ENCODE measurements at places on chromosomes 1 and 21.

DNA sequence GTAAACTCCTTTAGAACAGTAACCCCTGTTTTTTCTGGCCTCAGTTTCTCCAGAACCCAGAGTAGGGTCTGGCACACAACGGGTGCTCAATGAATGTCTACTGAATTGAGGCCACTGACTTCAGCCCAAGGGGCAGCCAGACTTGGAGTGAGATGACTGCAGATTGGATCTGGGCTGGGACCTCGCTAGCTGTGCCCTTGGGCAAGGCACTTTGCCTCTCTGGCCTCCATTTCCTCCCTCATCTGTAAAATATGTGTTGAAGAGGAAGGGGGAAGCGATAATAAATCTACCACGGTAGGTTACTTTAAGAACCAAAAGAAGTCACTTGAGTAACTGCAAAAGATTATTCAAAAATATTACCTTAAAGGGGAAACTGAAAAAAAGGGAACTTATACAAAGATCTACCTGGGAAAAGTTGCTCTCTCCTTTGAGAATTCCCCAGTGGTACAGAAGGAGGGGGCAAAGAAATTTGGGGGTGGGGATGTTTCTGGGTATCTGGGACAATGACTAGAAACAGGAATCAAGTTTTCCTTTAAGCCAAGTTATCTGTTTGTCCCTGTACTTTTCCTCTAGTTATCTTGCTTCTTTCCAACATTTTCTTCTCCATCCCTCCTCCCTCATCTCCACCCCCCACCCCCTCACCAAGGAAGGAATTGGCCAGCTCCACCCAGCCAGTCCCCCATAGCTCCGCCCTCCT, 394 bp upstream of the GRHL3 start:
- no peak for DNase-seq

DNA sequence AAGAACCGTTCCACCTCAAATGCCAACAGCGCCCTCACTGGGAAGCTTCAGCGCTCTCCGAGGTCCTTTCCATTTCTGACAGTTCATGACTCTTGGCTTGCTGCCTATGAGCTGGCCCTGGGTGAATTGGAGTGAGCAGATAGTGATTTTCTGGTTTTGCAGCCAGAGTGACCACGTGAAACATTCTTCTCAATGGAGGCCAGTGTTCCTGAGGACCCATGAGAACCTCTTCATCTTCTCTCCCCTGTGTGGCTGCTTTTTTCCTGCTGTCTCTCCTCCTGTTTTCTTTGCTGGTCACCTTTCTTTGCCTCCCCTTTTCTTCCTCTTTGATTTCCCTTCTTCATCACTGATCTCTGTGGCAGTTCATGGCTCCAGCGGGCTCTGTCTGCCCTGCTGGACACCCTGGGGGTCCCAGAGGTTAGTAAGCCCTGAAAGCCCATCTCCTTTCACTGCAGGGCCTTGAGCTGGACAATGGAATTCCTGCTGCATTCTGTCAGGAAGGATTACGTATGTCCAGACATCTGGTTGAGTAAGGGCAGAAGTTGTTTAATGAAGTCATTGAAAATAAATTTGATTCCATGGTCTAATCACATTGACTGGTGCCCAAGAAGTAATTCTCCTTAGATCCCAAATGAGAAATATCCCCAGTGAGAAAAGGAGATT, 29.9 kb downstream of the VASH2 start:
- no peak for DNase-seq

GRCh38 chr1:244100704-244101453, 49.8 kb downstream of the ZBTB18 start:
- DNase-seq, result no peak

- no peak for DNase-seq
These were observed 139.6 kb downstream of the TOMM20 start for GRCh38 chr1:234989019-234989418.

- no peak for DNase-seq
These were observed 367.3 kb downstream of the SMYD3 start for GRCh38 chr1:246139745-246140182.

GRCh38 chr21:26732432-26733221, 112.6 kb downstream of the ADAMTS1 start:
- no peak for DNase-seq

Data from stimulated activated CD4-positive, alpha-beta T cell treated with anti-CD3 and anti-CD28 coated beads, Interleukin-1b, Interleukin-23, amount 100 ng/mL, for 4 hours (primary cell).